K562 (cell line): ENCODE measurements at places on chromosomes 7 and 10. TPM values are rescaled to one million over a fixed set of nuclear protein-coding genes. Genes with fewer than 3 reads are reported as not detected.

The OR2A12 gene
- total RNA-seq: not detected in 2 replicates

The CYP51A1 gene
- 107 and 109 TPM in 2 replicates for total RNA-seq

The LBX1 gene
- not detected in 2 replicates for total RNA-seq

DNA sequence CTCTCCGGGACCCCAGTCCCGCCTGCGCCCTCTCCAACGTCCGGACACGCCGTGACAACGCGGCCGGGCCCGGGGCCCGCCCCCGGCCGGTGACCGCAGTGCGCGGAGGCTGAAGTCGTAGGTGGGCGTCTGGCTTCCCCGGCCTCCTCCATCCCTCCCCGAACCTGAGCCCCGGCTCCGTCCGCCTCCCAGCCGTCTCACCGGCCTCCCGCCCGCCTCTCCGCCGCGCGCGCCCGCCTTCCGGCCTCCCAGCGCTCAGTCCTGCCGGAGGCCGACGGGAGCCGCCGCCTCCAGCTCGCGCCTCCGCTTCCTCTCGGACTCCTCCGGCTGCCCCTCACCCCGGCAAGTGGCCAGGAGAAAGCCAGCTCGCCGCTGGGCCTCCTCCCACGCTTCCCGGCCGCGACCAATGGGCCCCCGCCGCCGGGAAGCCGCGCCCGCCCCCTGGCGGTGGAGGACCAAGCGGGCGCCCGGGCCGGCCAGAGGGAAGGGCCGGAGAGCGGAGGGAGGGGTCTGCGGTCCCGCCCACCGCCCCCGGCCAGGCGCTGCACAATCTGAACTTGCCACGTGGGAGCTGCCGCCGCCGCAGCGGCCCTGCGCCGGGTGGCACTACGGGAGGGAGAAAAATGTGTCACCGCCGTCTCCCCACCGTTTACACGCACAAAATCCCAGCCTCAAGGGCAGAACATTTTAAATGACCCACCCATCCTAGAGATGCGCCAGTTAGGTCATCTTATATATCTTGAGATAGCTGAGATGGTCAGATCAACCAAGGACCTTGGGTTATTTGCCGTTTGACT, at the start of gene FAM3C:
TSS of gene FAM3C (minus strand) at position 348 of the 797 bp plus-strand sequence. CDS start 13,339 bp downstream, outside the sequence.
- peak; percentile 99 for DNase-seq

DNA sequence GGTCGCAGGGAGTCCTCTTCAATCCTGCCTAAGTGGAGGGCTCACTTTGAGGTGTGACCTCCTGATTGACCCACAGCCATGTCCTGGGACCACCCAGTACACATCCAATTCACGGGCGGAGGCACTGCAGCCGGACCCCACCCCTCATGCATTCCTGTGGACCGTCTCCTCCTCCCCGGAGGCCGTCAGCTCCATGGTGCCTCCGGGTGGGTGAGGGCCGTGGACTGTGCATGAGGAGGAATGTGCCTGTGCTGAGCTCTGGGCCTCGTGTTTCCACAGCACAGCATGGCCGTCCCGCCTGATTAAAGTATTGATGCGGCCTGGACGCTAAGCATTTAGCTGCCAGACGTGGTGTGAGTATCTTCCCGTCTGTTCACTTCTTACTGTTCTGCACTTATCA, 52.8 kb downstream of the CFAP46 start:
- no peak for DNase-seq

- no peak for DNase-seq
Observed at GRCh38 chr10:76543655-76544054, 1094.0 kb downstream of the KCNMA1 start.

GRCh38 chr7:55099066-55099820, 80.4 kb downstream of the EGFR start:
- no peak for DNase-seq

DNA sequence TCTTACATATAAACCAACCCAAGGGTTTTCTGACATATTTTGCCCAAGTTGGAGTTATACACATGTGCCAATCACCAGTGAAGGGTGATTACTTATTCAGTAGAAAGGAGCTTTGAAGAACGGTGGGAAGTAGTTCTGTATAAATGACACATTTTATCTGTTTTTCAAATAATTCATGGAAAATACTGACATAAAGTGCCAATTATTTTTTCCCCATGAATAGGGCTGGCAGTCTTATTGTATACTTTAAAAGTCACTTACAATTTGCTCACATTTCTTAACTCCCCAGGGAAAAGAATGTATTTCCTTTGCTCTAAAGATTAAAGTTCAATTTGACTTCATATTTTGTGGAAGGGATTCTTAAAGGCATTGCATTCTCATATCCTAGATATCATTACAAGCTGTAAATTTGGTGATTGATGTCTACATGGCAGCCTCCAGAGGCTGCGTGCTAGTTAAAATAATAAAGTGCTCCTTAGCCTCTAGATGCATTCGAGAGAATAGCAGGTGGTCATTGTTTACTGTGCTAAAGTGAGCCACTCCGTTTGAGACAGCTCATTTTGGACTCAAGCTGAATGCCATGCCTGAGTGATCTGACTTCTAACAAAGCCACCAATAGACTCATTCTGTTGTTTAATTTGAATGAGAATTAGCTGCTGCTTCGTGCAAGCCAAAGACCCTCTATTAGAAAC, 148.8 kb upstream of the NRP1 start:
- DNase-seq: no peak

DNA sequence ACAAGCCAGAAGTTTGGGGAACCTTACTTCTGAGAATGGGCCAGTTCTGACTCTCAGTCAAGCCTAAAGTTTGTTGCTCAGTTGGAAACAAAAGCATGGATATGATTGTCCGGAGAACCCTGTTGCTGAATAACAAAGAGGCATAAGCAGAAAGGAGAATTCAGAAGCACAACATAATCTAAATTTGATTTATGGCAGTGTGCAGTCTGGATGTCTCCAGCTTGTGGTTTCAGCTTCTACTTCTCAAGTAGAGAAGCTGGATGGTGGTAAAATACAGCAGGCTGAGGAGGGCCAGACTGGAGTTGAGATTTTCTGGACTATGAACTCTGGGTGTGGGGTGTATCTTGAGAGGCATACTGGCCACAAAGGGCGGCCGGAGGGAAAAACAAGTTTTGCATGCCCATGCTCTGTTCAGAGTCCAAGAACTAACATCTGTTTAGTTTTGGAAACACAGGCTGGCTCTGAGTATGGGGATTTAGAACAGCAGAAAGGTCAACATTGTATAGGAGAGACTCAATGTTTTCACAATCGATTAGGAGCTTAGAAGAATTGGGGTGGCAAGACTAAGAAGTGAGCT, 592.9 kb downstream of the CNTNAP2 start:
- no peak for DNase-seq

DNA sequence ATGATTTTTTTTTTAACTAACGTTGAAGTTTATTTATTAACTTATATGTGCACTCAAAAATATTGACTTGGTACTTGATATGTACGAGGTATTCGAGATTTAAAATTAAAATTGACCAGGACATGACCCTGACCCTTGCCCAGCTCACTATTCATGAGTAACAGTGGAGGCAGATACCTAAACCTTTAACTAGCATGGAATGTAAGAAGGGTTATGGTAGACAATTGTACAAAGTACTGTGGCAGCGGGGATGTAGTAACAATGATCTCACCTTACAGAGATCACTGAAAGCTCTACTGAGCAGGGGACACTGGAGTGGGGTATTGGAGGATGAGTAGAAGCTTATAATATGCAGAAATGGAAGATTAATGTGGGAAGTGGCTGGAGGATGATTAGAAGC, 60.8 kb downstream of the ADRA2A start:
- DNase-seq: no peak

- DNase-seq: peak; percentile 64
Observed at GRCh38 chr7:5553298-5553877, 129.8 kb upstream of the TNRC18 start.

DNA sequence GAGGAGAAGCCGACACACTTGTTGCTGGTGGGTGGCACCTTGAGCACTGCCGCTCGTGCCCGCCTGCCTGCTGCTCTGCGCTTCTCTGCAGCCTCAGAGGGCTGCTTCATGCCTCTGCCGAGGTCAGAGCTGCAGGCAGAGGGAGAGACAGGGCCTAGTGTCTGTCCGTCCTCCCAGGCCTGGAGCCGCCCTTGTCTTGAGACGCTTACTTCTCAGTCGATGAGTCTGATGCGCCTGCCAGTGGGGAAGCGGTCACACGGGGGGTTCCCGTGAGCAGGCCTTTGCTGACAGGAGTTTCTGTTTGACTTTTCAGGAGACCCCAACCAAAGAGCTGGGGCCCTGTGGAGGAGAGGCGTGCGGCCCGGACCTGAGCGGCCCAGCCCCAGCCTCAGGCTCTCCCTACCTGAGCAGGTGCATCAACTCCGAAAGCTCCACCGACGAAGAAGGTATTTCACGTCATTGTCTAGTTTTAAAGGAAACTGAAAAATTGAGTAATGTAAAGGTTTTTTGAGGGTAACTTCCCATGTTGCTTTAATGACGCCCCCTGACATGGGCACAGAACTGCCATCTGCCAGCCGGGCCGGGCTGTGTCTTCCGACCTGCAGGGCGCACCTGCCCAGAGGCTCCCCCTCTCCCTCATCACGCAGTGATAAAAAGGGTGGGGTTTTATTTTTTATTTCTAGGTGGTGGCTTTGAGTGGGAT, 7.8 kb upstream of the BHLHA15 start:
- no peak for DNase-seq

- no peak for DNase-seq
Observed at GRCh38 chr7:52074912-52075311, 758.3 kb upstream of the COBL start.

DNA sequence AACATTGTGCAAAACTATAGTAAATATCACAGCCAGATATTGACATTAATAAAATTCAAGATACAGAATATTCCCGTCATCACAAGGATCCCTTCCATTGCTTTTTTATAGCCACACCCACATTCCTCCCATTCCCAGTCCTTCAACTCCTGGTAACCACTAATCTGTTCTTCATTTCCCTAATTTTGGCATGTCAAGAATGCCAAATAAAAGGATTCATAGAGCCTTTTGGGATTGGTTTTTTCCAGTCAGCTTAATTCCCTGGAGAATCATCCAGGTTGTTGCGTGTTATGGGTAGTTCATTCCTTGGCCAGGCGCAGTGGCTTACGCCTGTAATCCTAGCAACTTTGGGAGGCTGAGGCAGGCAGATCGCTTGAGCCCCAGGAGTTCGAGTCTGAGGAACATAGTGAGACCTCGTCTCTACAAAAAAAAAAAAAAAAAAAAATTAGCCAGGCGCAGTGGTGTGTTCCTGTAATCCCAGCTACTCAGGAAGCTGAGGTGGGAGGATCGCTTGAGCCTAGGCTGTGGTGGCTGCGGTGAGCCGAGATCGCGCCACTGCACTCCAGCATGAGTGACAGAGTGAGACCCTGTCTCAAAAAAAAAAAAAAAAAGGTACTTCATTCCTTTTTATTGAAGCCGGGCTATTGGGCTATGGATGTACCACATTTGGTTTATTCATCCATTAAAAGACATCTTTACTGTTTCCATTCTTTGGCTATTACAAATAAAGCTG, 2.7 kb downstream of the OGDH start:
- DNase-seq: no peak

GRCh38 chr10:82251222-82251906, 376.4 kb downstream of the NRG3 start:
- DNase-seq: no peak

DNA sequence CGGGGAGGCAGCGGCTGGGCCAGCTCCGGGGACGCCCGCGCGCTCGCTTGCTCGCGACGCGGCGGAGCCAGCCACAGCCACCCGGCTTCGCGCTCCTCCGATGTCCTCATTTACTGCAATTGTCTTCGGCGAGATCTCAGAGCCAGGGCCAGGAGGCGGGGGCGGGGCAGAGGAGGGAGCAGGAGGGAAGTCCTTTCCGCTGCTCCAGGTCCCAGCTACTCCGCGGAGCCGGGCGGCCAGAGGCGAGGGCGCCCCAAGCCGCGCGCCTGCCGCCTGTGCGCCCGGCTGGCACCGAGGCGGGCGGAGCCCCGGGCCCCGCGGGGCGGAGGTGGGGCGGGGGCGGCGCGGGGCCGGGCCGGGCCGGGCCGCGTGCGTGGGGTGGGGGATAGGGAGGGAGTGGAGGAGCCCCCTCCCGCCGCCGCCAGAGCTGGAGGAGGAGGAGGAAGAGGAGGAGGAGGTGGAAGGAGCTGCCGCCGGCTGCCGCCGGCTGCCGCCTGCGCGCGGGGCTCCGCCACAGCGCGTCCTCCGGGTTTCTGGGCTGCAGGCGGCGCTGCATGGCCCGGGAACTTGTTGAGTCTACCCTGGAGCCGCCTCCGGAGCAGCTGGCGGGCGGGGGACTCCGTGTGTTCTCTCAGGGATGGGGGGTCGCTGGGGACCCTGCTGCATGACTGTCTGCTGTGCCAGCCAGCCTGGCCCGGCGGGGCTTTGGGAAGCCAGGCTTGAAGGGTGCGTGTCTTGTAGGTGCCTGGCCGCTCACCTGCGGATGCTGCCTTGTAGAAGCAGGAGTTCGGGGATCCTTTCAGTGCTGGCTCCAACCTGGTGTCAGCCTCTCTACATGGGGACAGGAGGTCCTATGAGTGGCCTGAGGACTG, at the start of gene INSYN2A:
TSS of gene INSYN2A (minus strand) at position 310 of the 872 bp plus-strand sequence. CDS start 20,196 bp downstream, outside the sequence.
- no peak for DNase-seq

GRCh38 chr10:46231087-46231486, 55.7 kb upstream of the ANTXRL start:
- no peak for DNase-seq

DNA sequence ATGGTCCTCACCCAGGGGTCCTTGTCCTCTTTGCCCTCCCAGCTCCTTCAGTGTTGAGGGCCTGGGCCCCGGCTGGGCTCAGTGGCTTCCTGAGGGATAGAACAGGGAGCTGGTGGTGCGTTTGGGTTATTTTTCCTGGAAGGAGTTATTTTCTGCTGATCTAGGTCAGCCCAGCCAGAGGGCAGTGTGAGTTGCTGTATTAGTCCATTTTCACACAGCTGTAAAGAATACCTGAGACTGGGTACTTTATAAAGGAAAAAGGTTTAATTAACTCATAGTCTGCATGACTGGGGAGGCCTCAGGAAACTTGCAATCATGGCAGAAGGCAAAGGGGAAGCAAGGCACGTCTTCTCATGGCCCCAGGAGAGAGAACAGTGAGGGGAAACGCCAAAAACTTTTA, 122.4 kb upstream of the PCBD1 start:
- no peak for DNase-seq

GRCh38 chr7:39304178-39304577, 262.0 kb upstream of the YAE1 start:
- no peak for DNase-seq

- no peak for DNase-seq
Observed at GRCh38 chr7:141586878-141587277, 35.7 kb downstream of the AGK start.

- DNase-seq: peak; percentile 23
Observed at GRCh38 chr7:88401009-88401623, 94.4 kb upstream of the STEAP4 start.

DNA sequence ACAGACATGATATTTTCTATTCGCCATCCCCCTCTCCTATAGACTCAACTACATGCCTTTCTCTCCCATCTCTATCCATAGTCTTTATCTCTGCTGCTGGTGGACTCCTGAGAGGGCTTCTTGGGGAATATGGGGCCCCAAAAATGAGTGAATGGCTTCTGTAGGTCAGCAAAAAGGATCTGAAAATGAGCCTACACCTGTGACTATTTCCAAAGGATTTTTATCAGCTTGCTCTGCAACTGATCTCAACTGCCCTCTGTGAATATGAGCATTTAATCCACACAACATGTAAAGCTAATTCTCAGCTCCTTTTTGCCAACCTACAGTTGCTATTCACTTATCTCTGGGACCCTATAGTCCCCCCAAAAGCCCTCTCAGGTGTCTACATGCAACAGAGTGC, 36.2 kb downstream of the PRSS2 start:
- DNase-seq: no peak
